ENCODE measurements at places on chromosomes 7 and 10. TPM values are rescaled to one million over a fixed set of nuclear protein-coding genes. Genes with fewer than 3 reads are reported as not detected.

The GNG11 gene
- total RNA-seq: not detected

DNA sequence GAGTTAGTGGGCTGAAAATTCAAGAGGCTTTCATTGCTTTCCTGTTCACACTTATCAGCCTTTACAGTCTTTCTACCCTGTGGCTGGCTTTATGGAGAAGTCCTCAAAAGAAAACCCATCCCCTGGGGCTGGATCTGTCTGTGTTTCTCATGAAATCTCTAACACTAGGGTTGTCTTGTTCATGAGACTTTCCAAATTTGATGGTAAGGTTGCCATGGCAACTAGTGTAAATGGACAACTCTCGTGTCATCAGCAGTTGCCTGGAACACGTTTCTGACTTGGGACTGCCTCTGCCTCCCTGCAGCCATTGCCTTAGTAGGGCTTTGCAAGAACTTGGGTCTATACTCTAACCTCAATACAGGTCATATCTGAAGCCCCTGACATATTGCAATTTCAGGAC, 35.8 kb upstream of the PLPP4 start:
- DNase-seq: no peak

DNA sequence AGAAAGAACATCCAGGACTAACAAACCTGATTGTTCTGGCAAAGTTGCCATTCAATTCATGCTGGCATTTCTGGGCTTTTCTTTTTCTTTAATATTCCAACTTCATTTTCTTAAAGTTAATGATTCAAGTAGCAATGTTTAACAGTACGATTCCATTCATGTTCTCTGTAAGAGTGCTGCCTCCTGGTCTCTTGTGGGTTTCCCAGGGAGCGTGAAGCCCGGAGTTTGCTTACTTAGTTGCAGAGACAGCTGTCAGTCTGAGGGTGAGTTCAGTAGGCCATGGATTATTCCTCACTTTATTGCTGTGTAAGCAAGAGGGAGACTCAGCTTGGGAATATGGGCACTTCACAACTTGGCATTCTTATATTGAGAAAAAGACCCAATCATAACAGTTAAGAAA, 142.2 kb downstream of the TWIST1 start:
- DNase-seq: no peak

- no peak for DNase-seq
Measured at GRCh38 chr10:58955615-58956014, 220.8 kb upstream of the PHYHIPL start.
